Activated naive CD4-positive, alpha-beta T cell (primary cell): ENCODE measurements at places on chromosomes 3 and 15.

DNA sequence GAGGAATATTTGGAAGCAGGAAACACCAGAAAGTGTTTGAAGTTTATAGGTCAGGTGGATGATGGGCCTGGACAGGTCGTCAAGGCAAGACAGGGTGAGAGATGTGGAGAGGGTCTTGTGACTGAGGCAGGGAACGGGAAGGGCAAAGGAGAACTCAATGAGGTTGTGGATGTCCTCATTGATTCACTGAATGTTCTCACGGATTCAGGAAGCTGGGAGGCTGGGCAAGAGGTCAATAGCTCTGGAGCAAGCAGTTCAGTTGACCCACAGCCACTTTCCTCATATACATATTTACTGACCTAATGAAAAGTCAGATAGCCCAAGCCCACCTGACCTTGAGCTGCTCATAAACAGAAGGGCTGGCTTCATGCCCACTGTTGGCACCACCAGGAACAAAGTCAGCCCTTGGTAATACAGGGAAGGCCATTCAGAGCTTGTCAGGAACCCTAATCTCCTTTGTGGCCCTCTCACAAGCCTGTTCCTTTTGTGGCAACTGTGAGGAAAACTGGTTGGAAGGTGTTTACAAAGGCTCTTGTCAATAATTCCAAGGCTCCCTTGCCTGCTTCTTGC lies 31.6 kb downstream of the ARRDC4 start:
- DNase-seq = no peak

DNA sequence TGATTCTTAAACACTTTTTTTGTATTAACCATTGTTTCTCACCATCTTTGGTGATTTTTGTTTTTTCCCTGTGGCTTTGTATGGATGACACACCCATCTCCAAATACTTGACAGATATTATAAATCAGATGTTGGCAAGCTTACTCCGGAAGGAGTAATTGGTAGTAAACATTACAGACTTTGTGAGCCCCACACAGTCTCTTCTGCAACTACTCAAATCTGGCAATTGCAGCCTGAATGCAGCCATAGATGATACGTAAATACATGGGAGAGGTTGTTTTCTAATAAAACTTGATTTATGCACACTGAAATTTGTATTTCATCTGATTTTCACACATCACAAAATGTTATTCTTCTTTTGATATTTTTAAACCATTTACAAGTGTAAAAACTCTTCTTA lies 331.5 kb downstream of the ARPP21 start:
- DNase-seq = no peak

- no peak for DNase-seq
Observed at GRCh38 chr3:72724070-72724469, 124.2 kb downstream of the SHQ1 start.

GRCh38 chr15:31390029-31390428 lies 63.4 kb downstream of the KLF13 start:
- no peak for DNase-seq

DNA sequence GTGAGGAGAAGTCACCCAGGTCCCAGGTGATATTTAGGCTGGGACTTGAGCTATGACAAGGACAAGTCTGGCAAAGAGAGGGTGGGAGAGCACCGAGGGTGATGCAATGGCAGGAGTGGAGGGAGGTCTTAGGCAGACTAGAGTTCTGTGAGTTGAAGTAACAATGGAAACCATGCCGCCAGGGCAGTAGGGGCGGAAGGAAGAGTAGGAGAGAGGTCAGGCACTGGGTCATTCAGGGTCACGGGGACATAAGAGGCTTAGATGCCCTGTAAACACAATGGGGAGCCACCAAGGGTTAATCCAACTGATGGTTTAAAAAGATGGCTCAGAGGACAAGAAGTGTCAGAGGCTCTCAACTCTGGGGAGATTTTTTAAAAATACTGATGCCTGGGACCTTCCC lies 199.7 kb upstream of the LRTM1 start:
- no peak for DNase-seq

DNA sequence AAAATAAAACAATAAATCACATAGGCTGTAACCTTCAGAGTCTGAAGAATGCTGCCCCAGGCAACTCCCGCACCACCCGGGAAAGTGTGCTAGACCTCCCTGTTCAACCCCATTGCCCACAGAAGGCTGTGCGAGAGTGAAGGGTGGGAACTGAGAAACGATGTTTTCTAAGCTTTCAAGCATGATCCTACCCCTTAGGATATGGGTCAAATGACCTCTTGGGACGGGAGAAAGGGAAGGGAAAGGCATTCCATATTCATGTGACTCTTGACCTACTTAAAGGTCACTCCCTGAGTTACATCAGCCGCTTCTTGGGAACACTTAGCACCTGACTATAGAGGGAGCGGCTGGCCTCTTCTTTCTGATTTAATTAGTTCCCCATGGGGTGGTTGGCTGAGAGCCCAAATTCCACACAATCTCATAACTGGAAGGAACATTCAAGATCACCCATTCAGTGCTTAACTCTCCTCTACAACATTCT lies 114.7 kb upstream of the SLC24A5 start:
- DNase-seq = no peak

- no peak for DNase-seq
Observed at GRCh38 chr15:73375012-73375411, 6.3 kb upstream of the HCN4 start.

GRCh38 chr3:72872183-72872582 lies 15.7 kb upstream of the GXYLT2 start:
- no peak for DNase-seq

- DNase-seq = no peak
Observed at GRCh38 chr3:175121225-175121624, 262.1 kb downstream of the NAALADL2 start.

DNA sequence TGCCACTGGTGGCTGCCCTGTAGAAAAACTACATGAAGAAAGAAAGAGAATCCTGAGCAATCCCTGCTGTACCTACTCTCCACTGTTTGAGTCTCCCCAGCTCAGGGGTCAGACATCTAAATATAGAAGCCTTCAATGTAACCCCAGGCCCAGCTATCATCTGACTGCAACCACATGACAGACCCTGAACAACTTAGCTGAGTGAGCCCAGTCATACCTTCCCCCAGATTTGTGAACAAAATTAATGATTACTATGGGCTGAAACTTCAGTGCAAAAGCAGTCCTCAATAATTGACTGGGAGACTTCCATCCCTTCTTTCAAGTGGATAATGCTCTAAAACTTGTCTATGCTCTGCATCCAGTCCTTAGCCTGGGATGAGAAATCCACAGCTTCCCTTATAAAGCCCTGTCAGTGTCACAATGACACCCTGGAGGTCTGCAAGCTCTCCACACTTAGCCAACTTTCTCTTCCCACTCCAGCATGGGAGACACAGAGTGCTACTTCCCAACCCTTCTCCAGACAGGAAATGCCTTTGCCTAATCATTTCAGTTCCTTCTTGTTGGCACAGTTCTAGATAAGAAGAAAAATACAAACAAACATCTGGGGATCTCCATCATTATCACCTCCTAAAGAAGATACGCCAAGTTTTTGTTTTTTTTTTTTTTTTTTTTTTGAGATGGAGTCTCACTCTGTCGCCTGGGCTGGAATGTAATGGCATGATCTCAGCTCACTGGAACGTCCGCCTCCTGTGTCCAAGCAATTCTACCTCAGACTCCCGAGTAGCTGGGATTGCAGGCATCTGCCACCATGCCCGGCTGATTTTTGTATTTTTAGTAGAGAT lies 198.5 kb upstream of the GADL1 start:
- DNase-seq = no peak

DNA sequence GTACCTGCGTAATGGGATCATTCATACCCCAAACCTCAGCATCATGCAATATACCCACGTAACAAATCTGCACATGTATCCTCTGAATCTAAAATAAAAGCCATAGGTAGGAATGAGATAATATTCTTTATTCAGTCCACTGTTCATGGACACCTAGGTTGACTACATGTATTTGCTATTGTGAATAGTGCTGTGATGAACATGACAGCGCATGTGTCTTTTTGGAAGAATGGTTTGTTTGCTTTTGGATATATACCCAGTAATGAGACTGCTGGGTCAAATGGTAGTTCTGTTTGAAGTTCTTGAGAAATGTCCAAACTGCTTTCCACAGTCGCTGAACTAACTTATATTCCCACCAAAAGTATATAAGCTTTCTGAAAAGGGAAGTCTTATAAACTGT lies 117.9 kb upstream of the FAM3D start:
- DNase-seq = no peak

DNA sequence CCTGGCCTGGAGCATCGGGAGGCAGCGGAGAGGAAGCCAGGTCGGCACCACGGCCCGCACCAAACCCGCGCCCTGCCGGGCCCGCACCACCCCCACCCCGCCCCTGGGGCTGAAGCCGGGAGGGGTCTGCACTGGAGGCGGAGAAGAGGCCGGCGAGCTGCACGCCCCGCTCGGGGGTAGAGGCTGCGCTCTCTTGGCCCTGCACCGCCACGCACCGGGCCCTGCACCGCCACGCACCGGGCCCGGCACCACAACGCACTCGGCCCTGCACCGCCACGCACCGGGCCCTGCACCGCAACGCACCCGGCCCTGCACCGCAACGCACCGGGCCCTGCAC lies 41.4 kb downstream of the MUC20 start:
- DNase-seq = no peak

- no peak for DNase-seq
Observed at GRCh38 chr3:47344971-47345370, 35.9 kb upstream of the PTPN23 start.

DNA sequence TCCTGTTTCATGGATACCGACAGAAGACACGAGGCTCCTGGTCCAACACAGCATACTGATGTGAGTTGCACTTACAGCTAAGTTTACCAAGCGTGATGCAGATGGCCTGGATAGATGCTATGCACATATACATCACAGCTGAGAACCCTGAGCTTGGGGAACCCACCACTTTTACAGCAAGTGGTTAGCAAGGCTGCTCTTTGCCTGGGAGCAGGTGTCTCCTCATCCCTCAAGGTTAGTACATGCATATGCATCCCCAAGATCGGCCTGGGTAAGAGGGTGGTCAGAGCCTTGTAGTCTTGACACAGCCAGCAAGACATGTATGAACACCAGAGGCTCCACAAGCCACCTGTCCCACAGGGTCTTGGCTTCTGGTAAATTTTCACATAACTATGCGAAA lies 28.3 kb downstream of the LRRC2 start:
- no peak for DNase-seq

GRCh38 chr15:36529296-36530011 lies 50.0 kb upstream of the CDIN1 start:
- DNase-seq = no peak

DNA sequence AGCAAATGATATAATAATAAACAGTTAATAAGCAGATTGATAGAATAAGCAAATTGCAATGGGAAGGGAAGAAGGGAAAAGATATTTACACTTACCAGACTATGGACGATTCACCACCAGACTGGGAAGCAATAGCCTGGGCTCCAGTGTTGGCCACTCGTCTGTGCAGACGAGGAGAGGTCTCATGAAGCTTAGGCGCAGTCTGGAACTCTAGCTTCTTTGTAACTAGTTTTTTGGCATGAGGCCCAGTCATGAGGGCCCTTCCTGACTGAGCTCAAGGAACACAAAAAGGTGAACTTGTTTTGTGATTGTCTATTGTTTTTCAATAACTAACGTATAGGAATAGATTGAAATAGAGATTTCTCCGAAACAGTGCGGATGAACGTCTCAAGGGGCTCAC lies 63.3 kb upstream of the GATM start:
- no peak for DNase-seq
